ENCODE measurements at places on chromosomes 1 and 21.

DNA sequence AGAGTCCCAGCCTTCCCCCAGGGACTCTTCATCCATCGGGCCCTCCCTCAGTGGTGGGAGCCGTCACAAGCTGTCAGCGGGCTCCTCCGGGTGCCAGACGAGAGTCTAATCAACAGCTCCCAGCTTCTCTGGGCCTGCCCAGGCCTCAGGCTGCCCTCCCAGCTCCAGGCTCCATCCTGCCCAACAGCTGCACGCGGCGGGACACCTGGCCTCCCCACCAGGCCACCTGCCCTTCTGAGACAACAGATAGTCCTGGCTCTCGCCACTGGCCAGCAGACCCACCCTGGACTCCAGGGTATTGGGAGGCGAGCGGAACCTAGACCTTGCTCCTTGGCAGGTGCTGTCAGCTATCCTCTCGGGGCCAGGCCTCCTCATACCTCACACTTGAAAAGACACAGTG is 3.1 kb downstream of the WNT4 start:
- no peak for DNase-seq

GRCh38 chr1:27564710-27565649 is 39.0 kb downstream of the AHDC1 start:
- DNase-seq, result no peak

GRCh38 chr1:48356901-48357300 is 115.1 kb downstream of the SPATA6 start:
- DNase-seq, result no peak

DNA sequence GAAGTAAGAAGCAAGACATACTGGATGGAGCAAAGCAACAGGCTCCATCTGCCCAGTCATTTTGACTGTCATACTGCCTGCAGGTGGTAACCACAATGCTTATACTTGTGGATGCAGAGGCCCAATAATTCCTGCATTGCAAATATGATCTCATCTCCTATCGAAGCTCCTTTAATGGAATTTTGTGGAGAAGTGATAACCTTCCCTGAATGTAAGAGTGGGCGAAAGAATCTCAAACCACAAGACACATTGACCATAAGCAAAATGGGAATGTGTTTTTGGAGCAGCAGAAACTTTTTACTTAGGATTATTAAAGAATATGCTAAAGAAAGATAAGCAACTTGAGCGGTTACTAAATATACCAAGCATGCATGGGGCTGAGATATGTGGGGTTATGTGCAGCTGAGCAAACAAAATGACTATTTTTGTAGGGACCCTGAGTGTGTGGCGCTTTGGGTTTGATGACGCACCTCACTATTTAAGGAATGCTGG is 77.4 kb upstream of the BACH1 start:
- no peak for DNase-seq

GRCh38 chr1:18384471-18384870 is 96.3 kb upstream of the KLHDC7A start:
- DNase-seq, result no peak

- DNase-seq, result no peak
These were observed 104.6 kb upstream of the SPATA6 start for GRCh38 chr1:48576565-48576964.

All from activated T-cell treated with anti-CD3 and anti-CD28 coated beads for 48 hours (primary cell).